Brain microvascular endothelial cell (primary cell): ENCODE measurements at places on chromosomes 6 and 20.

- no peak for DNase-seq
Measured at GRCh38 chr20:35597186-35597585, 18.4 kb upstream of the SPAG4 start.

- peak; percentile 90 for DNase-seq
Measured at GRCh38 chr6:113495521-113495920, 361.6 kb upstream of the MARCKS start.

DNA sequence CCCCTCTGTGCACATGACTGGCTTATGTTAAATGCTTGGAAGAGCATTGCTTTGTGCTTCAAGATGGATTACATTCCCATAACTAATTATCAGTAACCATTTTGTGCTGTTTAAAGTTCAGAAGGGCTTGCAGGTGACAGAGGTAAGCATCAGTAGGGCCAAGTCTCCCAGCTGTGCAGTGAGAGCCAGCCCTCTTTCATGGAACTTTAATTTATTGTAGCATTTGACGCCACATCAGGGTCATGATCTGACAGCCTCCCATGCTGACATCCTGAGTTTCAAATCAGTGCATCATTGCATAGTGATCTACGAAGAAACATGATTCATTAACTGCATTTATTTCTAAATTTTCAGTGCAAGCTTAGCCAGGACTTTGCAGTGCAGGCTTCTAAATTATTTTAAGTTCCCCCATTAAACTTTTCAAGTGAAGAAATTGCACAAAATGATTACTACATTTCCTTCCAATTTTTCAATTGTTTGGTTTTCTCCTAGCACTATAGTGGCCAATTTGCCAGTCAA, 380.9 kb downstream of the UTRN start:
- DNase-seq: no peak

DNA sequence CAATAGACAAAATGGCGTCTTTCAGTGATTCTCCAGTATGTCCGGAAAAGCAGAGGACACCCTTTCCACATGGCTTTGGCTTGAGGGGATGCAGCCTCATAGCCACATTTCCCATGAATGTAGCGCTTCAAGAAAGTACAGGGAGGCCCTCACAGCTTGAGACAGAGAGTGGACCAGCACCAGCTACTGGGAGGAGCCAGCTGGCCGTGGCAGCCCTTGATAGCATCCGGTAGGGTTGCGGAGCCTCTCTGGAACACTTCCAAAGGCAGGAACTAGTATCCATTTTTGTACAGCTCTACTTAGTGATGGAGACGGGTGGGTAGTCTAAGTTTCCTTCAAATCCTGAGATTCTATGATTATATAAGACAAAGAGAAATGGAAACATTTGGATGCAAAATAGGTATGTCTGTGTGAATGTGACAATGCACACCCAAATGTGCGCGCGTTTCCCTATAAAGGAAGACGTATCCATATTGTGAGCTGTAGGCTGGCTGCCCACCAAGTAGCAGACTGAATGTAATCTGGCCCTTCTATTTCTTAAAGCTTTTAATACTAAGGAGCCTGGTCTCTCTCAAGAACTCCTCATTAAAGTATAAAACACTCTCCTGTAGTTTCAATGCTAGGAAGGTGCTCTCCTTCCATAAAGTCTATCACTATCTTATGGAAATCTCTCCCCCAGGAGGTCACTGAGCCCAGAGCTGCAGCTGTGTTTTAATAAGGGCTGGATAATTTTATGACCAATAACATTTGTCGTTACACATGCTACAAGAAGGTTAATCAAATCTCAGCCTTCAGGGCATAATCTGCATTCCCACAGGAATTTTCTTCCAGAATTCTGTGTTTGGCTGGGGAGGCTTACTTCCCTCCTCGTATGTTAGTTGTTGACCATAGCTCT, 74.0 kb downstream of the SOBP start:
- DNase-seq: no peak

GRCh38 chr6:73747289-73747688, 51.3 kb downstream of the CD109 start:
- DNase-seq: no peak

GRCh38 chr6:28212510-28213212, 12.4 kb upstream of the ZSCAN9 start:
- peak; percentile 85 for DNase-seq

DNA sequence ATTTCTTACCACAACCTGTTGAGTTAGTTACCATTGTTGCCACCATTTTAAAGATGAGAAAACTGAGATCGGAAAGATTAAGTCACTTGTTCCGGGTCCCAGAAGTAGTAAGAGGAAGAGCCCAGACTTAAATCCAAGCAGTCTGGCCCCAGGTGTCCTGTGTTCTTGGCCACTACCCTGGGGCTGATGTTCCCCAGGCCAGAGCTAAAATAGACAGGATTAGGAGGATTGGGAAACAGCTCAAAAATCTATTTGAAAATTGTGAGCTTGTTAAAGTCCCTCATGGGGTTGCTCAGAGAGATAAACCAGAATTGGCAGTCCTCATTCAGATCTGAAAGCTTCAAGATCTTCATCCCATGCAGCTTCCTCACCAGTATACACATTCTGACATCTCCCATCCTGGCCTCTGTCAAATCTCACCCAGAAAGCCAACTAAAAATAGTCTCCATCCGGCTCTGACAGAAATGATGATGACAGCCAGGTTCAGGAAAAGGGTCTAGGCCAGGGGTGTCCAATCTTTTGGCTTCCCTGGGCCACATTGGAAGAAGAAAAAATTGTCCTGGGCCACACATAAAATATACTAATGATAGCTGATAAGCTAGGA, 62.0 kb downstream of the GFOD1 start:
- DNase-seq: no peak

DNA sequence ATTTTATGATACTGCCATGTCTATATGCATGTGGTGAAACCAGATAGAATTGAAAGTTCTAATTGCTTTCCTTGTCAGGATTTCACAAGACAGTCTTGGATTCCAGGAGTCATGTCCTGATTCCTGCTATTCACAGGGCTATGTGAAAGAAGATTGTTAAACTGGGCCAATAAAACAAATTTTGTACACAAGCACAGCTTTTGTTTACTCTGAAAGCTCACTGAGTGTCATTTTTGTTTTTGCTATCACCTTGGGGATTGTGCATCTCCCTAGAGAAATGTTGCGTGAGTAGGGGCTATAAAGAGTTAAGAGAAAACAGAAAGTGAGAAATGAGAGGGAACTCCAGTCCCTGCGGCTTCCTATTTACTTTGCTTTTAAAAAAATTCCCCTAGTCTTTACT, 627.5 kb downstream of the PKHD1 start:
- no peak for DNase-seq

GRCh38 chr20:45279992-45280391, 25.6 kb upstream of the SLPI start:
- DNase-seq: no peak

DNA sequence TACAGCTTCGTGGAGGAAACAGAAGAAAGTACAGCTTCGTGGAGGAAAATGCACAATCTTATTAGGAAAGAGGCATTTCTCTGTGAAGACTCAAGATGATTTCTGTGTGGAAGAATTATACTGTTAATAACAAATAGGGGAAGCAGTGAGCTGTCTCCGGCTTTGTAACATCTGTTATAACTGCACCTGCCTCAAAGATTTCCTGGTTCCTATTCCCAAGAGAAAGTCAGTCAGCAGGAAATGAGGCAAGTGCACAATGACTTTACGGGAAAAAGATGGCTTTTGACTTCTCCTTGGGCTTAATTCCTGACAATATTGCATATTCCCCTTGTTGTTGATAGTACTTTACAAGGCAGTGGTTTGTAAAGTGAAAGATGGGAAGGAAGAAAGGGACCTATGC, 538.5 kb downstream of the BMP2 start:
- no peak for DNase-seq

DNA sequence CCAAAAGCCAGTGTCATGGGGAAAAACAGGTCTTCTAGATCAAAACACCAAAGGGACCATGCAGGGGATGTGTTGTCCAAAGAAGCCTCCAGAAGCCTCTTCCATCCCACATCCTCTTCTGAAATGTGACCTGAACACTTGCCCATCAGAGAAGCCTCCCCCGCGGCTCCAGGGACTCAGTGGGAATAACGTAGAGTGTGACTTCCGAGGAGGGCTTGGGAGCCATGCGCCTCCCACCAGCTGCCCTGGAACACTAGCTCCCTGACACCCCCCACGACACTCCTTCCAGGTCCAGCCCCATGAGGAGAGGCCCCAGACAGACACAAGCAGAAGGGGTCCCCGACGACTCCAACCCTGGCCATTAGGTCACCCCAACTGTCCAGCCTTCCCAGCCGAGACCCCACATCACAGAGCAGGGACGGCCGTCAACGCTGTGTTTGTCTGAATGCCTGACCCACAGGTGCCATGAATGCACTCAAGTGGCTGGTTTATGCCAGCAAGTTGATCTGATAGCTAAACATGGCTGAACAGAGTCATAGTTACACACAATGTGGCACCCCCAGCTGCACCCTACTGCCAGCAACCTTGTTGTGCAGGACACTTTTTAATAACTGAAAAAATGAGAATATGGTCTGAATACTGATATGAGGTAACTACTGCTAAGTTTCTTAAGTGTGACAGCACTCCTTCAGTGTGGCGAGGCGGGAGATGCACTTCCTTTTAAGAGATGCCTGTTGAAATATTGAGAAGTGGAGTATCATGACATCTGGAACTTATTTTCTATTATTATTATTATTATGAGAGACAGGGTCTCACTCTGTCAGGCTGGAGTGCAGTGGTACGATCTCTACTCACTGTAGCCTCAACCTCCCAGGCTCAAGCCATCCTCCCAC, 58.0 kb downstream of the GINS1 start:
- no peak for DNase-seq

DNA sequence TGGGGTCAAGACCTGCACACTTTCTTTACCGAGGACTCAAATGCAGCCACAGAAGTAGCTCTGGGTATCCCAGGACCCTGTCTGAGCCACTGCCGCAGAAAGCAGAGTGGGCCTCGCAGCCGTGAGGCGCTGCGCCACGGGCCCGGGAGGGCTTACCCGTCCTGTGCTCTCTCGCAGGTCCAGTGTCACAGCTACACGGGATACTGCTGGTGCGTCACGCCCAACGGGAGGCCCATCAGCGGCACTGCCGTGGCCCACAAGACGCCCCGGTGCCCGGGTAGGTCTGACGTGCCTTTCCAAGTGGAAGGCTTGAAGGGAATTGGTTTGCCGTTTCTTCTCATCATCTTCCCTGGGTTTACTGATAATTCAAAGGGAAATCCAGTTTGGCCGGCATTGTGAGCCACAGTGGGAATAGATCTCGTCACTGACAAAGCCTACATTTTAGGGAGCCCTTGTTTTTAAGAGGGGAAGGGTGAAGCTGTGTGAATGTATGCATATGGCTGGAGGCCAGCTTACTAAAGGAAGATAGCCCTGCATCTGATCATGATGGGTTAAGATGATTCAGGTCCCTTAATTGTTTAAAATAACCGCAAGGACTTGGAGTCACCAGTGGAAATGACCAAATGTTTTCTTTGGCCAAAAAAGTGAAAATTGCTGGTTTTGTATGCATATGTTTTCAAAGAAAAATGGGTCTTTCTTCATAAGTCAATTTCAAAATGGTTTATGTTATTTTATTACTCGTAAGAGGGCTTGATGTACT, 86.6 kb downstream of the SMOC2 start:
- peak; percentile 9 for DNase-seq

DNA sequence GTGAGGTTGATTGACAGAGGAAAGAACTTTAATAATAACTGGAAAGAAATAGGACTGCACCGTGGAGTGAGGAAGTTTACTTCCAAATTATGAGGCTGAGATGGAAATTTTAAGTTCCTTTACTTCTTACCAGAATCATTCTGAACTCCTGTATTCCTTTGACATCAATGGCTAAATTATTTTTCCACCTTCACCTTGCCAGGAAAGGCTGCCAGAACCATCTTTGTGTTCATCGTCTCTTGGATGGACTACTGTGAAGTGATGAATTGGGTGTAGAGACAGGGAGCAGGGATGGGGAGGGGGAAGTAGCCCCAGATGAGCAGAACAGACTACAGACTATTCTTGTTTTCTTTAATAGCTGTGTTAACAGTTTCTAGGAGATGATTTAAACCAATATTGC, 102.1 kb upstream of the CEP162 start:
- no peak for DNase-seq

- no peak for DNase-seq
Measured at GRCh38 chr6:70675822-70676221, 8.1 kb downstream of the SMAP1 start.

GRCh38 chr6:156457601-156458000, 319.6 kb upstream of the ARID1B start:
- DNase-seq: no peak

GRCh38 chr6:107977283-107977682, 19.3 kb upstream of the SEC63 start:
- peak; percentile 18 for DNase-seq

DNA sequence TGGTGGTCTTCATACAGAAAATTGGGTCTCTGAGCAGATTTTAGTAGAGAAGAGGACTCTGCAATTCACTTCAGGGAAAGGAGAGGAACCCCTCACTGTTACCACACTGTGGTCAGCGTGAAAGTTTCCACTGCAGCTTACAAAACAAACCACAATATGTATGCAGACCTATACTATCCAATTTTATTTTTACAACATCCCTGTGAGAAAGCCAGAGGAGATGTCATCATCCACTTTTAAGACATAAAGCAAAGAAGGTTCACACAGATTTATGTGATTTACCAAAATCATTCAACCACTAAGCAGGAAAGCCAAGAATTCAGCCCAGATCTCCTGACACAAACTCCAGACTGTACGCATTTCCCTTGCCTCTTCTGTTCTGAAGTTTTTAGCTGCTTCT, 442.4 kb downstream of the FRK start:
- no peak for DNase-seq

DNA sequence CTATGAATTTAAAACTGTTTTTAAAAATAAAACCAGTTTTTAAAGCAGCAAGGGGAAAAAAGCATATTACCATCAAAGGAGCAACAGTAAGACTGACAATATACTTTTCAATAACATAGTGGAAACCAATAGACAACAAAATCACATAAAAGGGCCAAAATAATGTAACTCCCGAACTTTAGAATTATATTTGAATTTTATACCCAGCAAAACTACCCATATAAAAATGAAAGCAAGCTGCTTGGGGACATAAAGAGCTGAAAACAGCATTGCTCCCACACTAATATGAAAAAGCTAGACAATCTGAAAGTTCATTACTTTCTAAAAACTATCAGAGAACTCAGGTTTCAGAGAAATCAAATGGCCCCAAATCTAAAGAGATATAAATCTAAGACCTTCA, 199.4 kb upstream of the ARID1B start:
- no peak for DNase-seq

GRCh38 chr6:20432692-20433091, 31.0 kb downstream of the E2F3 start:
- DNase-seq: no peak

- no peak for DNase-seq
Measured at GRCh38 chr20:24917056-24917455, 32.0 kb upstream of the CST7 start.
